ENCODE measurements at places on chromosomes 5 and 9.

DNA sequence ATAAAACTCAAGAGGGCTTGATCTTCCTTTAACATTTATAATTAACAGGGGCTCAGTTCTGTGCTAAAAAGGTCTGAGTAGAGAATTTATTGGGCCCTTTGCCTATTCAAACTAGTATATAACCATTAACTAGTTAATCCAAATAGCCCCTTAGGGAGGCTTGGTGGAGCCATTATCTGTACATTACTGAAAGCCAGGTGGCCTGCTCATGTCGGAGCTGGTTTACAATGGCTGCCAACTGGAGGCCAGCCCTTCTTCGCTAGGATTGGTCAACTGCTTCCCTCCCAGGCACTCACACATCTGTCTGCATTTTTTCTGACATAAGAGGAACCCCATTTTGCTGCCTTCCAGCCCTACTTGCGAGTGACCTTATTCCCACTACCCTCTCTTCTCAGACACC, 30.4 kb upstream of the NDFIP1 start:
- no peak for DNase-seq

DNA sequence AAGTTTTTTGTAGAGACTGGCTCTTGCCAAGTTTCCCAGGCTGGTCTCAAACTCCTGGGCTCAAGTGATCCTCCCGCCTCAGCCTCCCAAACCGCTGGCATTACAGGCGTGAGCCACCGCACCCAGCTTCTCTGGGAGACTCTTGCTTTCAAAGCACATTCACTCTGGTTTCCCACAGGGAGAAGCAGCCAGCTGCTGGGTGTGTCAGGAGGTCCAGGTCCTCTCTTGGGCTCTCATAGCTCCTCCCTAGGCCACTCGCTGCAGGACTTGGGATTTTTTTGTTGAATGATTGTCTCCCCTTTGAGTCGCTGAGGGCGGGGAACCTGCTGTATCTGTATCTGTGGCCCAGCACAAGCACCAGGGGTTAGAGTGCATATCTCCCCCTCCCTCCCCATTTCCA, 68.4 kb upstream of the RAPGEF1 start:
- no peak for DNase-seq

DNA sequence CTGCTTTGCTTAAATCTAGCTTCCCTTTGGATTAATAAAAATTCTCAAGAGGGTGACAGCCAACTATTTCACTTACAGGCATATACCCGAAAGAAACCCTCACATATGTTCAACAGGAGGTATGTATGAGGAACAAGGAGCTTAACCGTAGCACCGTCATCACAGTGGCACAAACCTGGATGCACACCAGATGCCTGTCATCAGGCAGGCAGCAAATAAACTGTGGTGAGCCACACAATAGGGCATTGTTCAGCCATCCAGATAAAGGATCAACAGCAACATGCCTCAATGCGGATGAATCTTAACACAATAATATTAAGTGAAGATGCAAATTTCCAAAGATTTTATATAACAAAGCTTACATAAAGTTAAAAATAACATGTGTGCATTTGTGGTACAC, 5.5 kb upstream of the TNFSF15 start:
- no peak for DNase-seq

- no peak for DNase-seq
Observed at GRCh38 chr9:22136461-22137096, 127.5 kb upstream of the CDKN2B start.

DNA sequence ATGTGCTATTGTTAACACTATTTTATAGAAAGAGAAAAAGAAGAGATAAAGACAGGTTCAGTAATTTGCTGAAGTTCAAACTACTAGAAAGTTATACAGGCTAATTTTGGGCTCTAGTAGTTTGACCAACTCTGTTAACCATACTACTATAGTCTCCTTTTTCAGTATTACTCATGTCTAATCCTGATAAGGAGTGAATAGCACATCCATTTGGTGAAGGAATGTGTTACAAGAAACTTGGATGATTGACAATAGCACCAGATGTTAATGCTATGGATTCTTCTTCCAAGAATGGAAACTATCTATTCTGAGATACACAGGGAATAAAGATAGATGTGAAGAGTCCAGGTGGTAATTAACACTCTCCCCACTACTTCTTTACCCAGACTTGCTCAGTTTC, 677.3 kb downstream of the PRELID2 start:
- no peak for DNase-seq

DNA sequence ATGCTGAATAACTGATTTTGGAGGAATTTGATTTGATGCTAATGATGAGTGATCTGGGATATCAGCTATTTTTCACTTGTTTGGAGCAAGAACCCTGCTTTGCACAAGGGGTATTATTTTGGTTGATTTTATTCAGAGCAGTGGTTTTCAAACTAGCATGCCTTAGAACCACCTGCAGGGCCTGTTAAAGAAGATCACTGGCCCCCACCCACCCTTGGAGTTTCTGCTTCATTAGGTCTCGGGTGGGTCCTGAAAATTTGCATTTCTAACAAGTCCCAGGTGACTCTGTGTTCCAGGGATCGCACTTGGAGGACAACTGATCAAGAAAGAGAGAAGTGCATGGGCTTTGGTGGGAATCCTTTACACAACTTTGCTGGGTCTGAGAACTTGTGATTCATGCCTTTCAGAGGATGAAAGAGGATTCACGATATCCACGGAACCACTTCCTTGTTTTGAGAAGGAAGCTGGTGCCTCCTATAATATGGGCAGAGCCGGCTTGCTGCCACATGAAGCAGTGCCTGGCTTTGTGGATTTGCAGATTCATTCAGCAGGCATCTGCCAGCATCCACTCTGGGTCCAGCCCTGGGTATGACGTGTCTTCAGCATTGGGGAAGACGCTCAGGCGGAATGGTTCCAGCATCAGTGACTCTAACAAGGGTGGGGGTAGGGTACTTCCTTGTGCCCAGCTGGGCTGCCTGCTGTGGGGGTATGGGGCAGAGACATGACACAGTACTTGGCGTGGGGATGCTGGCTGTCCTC, 106.6 kb upstream of the PITX1 start:
- no peak for DNase-seq

GRCh38 chr5:98031496-98031895, 742.0 kb upstream of the RGMB start:
- no peak for DNase-seq

GRCh38 chr9:38042626-38043357, 26.2 kb downstream of the SHB start:
- no peak for DNase-seq

GRCh38 chr5:10489810-10490426, 48.2 kb downstream of the ROPN1L start:
- no peak for DNase-seq

DNA sequence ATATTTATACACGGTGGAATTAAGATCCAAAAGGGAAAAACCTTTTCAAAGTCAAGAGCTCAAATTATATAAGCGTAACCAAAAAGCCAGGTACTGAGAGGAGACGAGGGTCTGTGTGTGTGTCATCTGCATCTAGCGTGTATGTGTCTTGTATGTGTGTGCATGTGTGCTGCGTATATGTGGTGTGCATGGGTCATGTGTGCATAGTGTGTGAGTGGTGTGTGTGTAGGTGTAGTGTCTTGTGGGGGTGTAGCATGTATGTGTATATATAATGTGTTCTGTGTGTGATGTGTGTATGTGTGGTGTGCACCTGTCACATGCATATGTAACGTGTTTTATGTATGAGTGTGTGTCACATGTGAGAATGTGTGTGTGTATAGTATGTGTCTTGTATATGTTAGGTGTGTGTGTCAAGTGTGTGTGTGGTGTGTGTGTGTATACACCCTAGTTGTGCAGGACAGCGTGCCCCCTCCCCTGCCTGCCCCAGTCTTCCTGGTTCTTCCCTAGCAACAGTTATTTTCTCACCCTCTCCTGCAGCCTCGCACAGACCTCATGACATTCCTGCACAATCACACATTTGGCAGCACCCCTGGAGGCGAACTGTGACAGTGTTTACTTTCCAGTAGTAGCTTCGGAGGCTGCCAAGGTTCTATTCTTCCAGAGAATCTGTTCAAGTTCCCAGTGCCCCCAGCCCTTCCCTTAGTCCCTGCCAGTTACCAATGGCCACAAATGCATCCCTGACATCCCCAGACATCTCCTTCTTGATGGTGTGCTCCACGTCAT, 27.1 kb upstream of the TNIP1 start:
- DNase-seq, result no peak

- DNase-seq, result no peak
Observed at GRCh38 chr5:980001-980588, 28.5 kb upstream of the NKD2 start.

DNA sequence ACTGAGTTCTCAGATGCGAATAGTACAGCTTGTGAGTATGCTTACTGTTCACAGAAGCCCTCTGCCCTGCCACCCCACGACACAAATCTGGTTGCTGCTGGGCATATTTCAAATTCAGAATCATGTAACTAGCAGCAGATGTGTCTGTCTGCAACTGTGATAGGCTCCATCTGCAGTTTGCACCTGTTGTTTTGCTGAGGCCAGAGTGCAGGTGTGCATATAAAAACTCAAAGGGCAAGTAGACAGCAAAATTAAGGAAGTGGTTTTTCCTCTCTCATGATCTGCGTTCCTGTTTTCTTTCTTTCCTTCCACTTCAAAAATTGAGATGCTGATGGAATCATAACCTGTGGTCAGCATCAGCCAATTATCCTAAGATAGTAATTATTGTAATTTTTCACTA, 1000.5 kb downstream of the PTPRD start:
- DNase-seq, result no peak

- no peak for DNase-seq
Observed at GRCh38 chr5:167263185-167263584, 1028.3 kb upstream of the WWC1 start.

- no peak for DNase-seq
Observed at GRCh38 chr9:84031534-84031933, 50.9 kb downstream of the RMI1 start.

DNA sequence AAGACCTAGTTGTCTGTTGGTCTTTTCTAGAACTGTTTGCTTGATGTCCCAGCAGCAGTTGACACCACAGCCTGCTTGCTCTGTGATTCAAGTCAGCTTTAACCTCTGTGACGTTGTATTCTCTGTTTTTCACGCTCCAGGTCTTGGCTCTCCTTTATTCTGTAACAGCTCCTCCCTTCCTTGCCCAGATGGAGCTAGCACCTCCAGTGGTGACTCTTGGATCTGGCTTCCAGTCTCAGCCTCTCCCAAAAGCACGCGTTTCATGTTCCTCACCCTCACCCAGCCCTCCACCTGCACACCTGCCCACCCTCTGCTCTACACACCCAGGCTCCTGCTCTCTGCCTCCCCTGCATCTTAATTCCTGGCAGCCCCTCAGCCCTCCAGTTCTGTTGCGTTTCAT, 50.6 kb downstream of the DMRT1 start:
- no peak for DNase-seq

DNA sequence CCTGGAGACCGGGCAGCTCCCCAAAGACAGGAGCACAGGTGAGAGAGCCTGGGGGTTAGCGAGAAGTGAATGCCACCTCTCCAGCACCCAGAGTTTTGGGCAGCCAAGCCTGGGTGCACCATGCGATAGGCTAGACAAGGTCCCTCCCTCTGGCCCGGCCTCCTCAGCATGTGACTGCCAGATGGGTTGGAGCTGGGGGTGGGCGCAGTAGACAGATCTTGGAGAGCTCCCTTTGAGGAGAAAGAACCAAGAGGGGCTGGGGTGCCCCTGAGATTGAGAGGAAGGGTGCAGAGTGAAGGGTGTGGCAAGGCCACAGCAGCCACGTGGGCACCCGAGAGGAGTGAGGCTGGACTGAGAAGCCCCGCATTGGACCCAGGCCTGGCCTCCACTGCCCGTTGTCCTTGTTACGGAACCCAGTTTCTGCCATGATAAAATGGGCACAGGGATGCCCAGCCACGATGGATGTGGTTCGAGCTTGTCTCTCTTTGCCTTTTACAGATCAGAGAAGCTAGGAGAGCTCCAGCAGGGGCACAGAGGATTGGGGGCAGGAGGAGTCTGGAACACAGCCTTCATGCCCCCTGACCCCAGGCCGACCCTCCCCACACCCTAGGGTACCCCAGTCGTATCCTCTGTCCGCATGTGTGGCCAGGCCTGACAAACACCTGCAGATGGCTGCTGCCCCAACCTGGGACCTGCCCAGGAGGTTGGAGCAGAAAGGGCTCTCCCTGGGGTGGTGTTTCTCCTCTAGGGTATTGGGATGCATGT, 1.4 kb downstream of the TMEM141 start:
- DNase-seq, result no peak

GRCh38 chr9:20464242-20464641, 158.1 kb downstream of the MLLT3 start:
- no peak for DNase-seq

DNA sequence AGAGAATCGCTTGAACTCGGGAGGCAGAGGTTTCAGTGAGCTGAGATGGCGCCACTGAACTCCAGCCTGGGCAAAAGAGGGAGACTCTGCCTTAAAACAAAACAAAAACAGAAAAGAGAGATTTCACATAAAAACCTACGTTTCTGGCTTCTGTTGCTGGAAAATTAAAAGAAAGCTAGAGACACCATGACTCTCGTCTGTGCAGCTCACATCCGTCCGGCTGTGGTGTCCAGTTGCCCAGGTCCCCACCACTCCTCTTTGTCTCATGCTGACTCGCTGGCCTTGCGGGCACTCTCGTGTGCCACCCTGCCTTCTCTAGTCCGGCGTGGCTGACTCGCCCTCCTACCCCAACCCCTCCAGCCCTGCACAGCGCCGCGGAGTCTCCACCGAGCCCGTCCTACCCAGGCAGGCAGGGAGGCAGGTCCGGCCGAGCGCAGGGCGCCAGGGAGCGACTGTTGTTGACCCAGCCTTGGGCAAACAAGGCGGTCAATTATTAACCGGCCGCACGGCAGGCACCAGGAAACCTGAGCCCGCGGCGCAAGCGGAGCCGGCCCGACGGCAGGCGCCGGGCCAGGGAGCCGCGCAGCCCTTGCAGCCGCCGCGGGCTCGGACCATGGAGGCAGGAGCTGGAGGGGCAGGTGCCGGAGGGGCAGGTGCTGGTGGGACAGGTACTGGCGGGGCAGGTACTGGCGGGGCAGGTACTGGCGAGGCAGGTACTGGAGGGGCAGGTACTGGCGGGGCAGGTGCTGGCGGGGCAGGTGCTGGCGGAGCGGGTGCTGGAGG, at the start of gene PRRT1B:
TSS of gene PRRT1B (plus strand) at position 521 of the 783 bp plus-strand sequence. CDS start at position 614, 93 bp downstream.
- DNase-seq, result no peak

DNA sequence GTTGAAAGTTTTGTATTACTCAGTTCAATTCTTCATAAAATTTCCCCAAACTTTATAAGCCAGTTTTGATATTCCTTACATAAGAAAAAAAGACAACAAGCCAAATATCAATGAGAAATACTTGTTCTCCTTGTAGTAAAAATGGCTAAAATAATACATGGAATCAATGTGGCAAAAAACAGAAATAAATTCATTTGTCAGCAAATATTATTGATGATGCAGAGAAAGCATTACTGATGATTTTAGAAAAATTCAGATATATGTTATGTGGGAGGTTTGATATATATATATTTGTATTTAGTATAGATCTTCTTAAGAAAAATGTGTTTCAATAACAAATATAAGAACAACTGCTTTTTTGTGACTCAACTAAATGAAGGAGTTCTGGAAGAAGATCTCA, 127.0 kb upstream of the PUM3 start:
- no peak for DNase-seq

DNA sequence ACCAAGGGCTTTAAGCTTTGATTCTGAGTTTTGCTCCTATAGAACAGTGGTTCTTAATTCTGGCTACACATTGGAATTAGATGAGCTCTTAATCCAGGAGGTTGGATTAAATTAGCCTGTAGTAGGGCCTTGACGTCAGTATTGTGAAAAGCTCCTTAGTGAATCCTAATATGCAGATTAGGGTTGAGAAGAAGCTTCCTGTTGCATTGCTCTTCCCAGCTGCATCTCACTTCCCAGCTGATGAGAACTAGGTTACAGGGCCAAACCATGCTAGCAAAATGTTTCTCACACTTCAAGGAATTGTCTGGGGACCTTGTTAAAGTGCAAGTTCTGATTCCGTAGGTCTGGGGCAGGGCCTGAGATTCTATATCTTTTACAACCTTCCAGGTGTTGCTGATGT, 300.0 kb downstream of the ZSWIM6 start:
- DNase-seq, result no peak

GRCh38 chr9:88852794-88853193, 138.5 kb upstream of the S1PR3 start:
- no peak for DNase-seq

All from activated CD8-positive, alpha-beta memory T cell treated with anti-CD3 and anti-CD28 coated beads for 48 hours (primary cell).